ENCODE measurements at places on chromosomes 1 and 21.

DNA sequence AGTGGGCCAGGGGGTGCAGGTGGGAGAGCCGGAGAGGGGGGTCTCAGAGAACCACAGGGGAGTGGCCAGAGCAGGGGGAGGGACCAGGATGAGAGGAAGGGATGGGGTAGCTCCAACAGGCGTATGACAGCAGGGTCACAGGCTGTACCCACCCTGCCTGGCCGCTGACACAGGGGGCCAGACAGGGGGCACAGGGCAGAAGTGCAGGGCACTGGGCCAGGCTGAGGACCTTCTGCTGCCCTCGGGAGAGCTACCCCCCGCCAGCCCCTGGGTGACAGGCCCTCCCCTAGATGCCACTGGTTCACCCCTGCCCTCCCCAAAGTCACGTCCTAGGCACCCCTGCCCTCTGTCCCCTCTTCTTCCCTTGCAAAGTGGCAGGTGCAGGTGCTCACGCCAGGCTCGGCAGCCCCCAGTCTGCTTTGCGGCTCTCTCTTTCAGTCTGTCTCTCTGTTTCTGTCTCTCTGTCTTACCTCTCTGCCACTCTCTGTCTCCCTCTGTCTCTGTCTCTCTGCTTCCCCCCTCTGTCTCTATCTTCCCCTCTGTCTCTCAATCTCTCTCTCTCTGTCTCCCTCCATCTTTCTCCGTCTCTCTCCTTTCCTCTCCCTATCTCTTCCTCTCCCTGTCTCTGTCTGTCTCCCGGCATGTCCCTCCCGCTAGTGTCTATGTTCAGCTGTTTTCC, 48.5 kb downstream of the WNT9A start:
- no peak for DNase-seq

DNA sequence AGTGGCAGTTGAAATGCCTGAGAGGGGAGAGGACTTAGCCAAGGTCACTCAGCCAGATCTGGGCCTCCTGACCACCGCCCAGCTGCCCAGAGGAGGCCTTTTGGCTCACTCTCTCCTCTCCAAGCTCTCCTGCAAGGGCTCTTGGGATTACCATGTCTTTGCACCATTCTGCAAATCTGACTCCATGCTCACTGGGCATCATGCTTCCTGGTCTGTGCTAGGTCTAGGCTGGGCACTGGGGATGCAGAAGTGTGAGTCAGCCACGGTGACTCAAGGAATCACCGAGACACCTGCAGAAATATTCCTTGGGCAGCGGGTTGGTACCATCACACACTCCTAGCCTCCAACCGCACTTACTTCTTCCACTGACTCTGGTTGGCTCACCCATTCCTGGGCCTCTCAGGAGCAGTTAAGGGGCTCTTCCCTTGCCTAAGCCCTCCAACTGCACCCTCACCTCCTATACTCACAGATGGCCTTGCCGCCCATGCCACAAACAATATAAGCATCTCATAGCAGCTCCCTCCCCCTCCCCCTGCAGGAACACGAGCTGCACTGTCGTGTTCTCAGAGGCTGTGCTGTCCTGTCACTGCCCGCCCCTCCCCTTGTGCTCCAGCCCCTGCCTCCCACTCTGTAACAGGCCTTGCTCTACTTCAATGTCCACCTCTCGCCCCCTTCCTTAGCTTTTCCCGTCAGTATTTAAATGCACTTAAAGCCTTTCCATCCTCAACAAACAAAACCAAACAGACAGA, 34.8 kb downstream of the CDCP2 start:
- no peak for DNase-seq

- no peak for DNase-seq
Measured at GRCh38 chr1:236027104-236027503, 37.8 kb downstream of the NID1 start.

GRCh38 chr1:44507490-44508396, 102.7 kb downstream of the RNF220 start:
- no peak for DNase-seq

DNA sequence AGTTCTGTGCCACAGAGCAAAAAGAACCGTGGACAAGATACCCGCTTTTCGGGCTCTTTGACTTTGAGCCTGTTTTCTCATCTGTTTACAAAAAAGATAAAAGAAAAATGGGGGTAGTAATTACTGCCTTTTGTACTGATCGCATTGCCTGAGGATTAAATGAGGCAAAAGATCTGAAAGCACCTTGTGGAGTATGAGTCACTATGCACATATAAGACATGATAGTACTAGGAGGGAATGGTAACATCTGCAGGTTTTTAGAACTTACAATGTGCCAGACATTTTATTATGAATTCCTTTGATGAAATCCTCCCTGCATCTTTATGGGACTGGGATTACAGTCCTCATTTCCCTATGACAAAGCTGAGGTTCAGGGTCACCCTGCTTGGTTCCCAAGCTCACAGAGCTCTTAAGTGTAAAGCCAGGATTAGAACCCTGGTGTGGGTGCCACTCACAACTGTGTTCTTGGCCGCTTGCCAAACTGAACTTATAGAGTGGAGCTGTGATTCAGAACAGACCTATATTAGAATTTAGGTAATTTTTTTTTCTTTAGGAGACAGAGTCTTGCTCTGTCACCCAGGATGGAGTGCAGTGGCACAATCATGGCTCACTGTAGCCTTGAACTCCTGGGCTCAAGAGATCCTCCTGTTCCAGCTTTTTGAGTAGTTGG, 1.8 kb downstream of the DISC1 start:
- DNase-seq, result no peak

DNA sequence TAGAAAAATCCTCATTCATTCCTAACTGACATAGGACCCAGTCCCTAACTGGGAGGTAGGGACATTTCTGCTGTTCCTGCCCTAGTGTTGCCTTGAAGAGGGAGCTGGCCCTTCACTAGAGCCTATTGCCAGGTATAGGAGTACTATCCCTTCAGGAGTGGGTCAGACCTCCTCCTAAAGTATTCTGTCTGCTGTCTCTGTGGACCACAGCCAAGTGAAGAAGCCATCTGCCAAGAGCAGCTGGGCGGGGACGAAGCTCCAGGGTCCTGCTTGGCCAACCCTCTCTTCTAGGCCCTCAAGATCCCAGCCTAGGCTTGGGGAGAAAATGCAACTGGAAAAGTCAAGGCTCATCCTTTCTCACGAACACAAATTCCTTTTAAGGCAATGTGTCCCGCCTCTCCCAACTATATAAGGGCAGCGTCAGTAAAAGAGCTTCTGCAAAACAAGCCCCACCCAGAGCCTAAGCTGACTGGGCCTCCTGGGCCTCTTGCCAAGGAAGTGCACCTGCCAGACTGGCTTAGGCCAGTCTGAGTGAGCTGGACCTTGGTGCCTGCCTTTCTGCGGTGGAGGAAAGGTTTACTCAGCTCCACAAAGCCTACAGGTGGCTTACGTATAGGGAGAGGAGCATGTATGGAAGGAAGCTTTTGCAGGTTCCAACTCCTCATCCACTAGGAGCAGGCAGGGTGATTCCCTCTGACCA, 638 bp upstream of the TUFT1 start:
- no peak for DNase-seq

DNA sequence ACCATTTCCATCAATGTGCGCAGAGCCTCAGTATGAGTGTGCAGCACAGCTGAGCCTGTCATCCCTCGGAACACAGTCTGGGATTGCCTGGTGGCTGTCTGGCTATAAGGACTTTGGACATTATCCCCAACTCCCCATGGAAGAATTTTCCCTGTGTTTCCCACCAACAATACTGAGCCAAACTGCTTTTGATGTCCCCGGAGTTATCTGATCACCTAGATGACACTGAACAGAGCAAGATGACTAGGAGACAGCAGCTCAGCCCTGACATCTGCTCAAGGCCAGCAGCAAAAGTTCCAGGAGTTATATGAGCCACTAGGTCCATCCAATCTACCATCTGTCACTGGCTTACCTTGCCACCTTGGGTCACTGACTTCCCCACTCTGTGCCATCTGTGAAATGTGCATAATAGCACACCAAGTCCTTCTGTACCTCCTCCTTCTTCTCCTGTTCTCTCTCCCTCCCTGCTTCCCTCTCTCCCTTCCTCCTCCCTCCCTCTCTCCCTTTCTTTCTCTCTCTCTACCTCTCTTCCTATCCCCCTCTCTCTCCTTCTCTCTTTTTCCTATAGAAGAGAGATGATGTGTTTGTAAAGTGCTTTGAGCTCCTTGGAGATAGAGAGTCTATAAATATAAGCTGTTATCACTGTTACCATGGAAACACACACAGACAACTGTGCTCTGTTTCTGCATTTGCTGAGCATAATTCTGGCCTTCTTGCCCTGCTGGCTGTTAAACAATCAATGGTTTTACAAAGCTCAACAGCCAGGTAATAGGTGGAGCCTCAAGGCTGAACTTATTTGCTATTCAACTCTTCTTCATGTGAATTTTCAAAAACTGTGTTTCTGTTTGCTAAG, 19.7 kb upstream of the ATP1B1 start:
- no peak for DNase-seq

GRCh38 chr1:152645146-152645545, 18.0 kb upstream of the LCE2D start:
- DNase-seq, result no peak

DNA sequence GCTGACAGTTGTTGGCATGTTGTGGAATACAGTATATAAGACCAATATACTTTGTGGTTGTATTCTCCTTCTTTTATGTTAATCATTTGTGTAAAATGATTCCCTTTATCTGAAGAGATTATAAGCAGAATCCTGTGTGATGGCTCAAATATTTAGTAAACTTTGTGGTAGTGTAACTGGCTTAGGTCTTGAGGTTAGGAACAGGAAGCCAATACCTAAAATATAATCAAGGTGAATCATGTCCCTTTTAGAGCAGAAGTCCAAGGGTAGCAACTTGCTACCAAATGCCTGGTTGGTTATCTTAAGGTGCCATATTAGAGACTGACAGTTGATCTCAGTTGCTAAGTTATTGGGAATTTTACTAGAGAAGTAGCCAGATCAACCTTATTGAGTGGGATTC, 398.5 kb upstream of the ADAMTS5 start:
- no peak for DNase-seq

DNA sequence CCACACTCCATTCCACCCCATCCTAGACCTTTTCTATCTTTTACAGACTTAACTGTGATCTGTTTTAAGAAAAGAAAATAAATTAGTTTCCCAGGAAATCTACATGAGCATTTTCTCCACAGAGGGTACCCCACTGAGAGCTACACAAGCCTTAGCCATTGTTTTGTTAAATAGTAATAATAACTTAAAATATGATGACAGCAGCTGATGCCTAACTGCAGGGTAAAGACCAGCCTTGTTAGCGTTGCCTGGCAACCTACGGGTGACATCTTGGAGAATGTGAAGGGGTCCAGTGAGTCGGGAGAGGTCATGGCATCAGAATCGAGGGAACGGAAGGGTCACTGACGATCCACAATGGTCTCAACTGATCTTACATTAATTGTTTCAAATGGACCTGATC, 233.2 kb upstream of the PBX1 start:
- DNase-seq, result no peak

DNA sequence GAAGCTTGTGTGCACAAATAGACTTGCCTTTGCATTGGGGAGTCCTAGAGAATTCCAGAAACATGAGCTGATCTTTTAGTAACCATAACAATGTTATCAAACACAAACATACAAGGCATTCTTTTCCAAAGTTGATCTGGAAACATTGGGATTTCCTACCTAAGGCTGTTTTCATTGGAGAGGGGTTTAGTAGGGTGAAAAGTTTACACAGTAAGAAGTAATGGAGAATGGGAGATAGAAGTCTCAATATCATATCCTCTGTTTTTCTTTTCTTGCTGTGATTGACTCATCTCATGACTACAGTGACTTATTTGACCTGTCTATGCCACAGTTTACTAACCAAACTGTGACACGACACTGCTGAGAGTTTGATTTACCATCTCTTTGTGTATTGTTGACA, 65.6 kb upstream of the PLA2G4A start:
- DNase-seq, result no peak

GRCh38 chr1:59061876-59062275, 235.0 kb upstream of the FGGY start:
- no peak for DNase-seq

DNA sequence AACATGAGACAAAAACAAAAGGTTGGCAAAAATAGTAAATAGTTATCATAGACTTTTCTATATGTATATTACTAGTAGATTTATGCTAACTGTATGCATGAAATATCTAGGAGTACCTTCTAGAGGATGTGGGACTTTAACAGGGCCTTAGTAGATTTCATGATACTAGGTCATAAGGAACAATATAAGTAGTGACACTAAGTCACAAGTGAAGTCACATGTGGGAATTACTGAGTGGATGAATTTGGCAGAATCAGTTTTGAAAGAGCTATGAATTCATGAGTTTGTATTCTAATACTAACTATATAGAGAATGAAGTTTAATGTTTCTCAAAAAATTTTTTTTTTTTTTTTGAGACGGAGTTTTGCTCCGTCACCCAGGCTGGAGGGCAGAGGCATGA, 53.1 kb upstream of the GPR25 start:
- no peak for DNase-seq

- no peak for DNase-seq
Measured at GRCh38 chr1:244642526-244642925, 10.4 kb upstream of the DESI2 start.

- no peak for DNase-seq
Measured at GRCh38 chr1:44999232-44999631, 11.9 kb downstream of the HECTD3 start.

GRCh38 chr21:33116676-33117075, 46.7 kb downstream of the OLIG1 start:
- DNase-seq, result no peak

DNA sequence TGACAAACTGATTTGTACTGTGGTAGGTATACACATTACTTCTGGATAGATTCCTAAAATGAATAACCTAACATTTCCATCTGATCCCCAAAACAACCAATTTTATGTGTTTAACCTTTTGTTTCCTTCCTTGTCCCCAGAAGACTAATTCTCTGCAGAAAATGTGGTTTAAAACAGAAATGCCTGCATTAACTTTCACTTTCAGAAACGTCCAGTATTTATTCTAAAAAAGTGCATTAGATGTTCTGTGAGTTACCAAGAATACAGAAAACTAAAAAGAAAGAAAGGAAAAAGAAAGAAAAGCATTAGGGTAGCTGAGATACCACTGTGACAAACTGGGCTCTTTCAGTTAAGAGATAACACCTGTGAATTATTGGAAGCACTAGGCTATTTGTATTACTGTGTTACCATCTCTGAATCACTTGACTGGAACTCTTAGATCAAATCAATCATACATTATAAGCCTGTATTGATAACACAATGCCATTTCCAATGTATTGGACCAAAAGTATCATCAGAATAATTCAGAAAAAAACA, 177.7 kb downstream of the NCAM2 start:
- DNase-seq, result no peak

All from activated CD8-positive, alpha-beta memory T cell treated with anti-CD3 and anti-CD28 coated beads for 4 hours (primary cell).